ENCODE measurements at places on chromosomes 12 and 14.

DNA sequence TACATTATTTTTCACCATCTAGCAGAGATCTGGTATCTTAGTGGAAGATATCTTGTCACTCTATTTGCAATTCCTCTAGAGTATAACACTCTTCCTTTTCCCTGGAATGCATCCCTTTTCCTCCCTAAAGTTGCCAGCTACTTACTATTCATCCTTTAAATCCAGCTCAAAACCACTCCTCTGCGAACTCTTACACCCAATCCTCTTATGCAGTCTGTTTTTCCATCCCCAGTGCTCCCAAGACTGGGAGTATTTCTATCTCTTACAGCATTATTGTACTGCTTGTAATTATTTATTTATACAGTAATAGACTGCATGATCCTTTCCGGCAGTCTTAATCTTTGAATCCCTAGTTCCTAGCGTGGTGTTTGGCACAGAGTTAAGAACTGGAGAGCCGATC, 2.9 kb upstream of the SRGAP1 start:
- DNase-seq: no peak

DNA sequence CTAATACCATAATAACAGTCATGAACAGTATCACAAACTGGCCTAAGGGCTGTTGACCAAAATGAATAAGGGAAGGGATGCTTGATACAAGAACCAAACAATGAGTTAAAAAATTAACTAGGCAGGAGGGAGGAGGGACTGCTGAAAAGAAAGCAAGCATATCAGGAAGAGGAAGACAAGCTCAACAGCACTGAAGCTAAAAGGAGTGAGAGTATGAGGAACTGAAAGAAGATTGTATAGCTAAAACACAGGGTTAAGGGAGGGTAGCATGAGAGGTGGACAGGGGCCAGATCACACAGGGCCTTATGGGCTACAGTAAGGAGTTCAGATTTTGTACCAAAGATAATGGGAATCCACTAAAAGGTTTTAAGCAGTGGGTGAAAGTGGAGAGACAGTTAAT, 34.1 kb downstream of the ITGA7 start:
- DNase-seq: no peak

DNA sequence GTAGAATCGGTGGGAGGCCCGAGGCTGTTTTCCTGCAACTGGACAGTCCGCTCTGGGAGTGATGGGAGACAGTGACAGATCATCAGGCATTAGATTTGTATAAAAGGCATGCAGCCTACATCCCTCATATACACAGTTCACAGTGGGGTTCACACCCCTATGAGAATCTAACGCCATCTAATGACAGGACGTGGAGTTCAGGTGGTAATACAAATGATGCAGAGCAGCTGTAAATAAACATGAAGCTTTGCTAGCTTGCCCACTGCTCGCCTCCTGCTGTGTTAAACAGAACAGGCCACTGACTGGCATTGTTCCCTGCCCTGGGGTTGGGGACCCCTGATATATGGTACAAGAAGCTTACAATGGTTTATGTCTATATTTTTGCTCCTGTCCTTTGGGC, 179.0 kb downstream of the LRFN5 start:
- no peak for DNase-seq

- DNase-seq: no peak
These were observed 350.8 kb upstream of the STXBP6 start for GRCh38 chr14:25400607-25401206.

DNA sequence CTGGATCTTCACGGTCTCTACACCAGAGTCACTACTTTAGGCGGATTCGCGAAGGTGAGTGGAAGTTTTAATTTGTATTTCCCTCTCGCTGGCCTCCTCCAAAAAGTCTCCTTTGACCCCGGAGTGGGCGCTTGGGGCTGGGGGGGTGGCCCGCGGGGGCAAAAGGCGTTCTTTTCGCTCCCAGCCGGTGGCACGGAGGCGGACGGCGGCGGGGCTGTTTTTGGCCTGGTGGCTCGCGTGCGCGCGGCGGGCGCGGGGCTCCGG, 510 bp downstream of the ARID2 start:
- no peak for DNase-seq

GRCh38 chr14:32693114-32693513, 245.6 kb upstream of the NPAS3 start:
- DNase-seq: no peak

- no peak for DNase-seq
These were observed 67.7 kb upstream of the CD163 start for GRCh38 chr12:7571257-7571656.

DNA sequence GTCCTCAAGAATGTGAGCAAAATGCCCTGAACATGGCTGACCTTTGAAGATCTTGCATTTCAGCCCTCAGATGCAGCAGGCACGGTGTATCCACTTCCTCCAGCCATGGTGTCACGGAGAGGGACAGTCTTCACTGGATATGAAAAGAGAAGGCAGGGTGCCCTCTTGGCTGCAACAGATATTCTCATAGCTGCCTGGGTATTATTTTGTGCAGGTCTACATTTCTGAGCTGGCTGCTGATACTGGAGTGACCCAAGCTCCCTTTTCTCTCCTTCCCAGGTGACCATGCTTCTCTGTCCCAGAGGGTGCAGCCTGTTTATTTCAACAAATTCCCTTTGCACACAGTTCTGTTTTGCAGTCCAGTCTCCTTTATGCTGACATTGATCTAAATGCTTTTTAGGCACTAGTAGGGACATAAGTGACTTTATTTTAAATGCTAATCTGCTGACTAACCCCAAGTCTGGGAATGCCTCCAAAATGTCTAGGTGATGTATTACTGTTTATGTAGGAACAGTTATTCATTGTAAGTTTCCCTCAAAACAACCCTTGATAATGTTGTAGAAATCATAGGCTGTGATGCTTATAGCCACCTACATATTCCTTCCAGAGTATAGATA, 17.4 kb upstream of the PYGL start:
- DNase-seq: no peak

GRCh38 chr12:4325966-4326365, 5.0 kb downstream of the TIGAR start:
- no peak for DNase-seq

- no peak for DNase-seq
These were observed 108.7 kb upstream of the SLC38A4 start for GRCh38 chr12:46934374-46935111.

GRCh38 chr12:122197612-122197966, 5.9 kb upstream of the B3GNT4 start:
- no peak for DNase-seq

GRCh38 chr14:63727231-63727735, 582 bp downstream of the SGPP1 start:
- no peak for DNase-seq

Measured in T-helper 22 cell (primary cell).